ENCODE measurements at places on chromosomes 7 and 10. TPM values are rescaled to one million over a fixed set of nuclear protein-coding genes. Genes with fewer than 3 reads are reported as not detected.
A peak's percentile ranks its signal among the peaks of the same experiment; 100 is the strongest.

- H3K27me3 ChIP-seq, result no peaks in the 10 kb centered on the region
- H3K36me3 ChIP-seq, result peaks cover 94% of the 10 kb centered on the region
- H3K4me3 ChIP-seq, result no peak overlapping the region
- H3K4me1 ChIP-seq, result no peaks in the 10 kb centered on the region
These were observed 26.1 kb downstream of the WAC start for GRCh38 chr10:28558923-28559508.

The TMEM130 gene
- total RNA-seq, result not detected

DNA sequence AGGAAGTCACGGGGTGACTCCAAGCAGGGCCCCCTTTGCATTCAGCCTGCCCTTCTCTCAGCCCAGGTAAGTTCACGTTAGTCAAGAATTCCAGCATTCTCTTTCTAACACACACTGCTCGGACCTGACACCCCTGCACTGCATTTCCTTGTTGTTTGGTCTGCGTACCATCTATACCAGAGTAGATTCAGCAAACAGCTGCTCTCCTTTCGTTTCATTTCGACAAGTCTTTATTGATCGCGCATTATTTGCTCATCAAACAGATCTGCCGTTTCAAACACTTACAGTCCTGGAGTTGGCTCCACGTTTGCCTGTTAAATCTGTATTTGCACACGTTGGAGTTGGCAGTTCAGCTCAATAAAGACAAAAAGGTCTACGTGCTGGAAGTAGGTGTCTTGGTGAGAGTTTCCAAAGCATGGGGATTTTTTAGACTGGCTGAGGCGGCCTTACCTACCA lies 495.1 kb downstream of the RPS24 start:
- H3K27ac ChIP-seq, result no peak overlapping the region
- H3K36me3 ChIP-seq, result no peaks in the 10 kb centered on the region
- no peaks in the 10 kb centered on the region for H3K4me1 ChIP-seq
- H3K4me3 ChIP-seq, result no peak overlapping the region
- no peak for DNase-seq

DNA sequence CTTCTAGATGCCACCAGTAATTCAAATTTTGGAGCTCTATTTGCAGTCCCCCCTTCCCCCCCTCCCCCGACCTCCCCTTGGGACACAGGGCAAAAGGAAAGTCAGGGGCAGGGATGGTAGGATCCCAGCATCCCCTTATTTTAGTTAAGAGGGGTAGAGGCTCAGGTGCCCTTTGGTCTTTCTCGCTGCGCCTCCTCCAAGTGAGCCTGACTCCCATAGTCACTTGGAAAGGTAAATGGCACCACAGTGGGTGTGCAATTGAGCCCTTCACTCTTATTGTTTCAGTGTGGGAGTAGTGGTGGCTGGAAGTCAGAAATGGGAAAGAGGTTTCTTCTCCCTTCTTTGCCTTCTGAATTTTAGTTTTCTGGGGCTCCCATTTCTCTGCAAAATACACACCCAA lies 8.2 kb upstream of the FEZF1 start:
- H3K4me3 ChIP-seq, result no peak overlapping the region
- peaks cover 28% of the 10 kb centered on the region for H3K27me3 ChIP-seq
- H3K36me3 ChIP-seq, result no peaks in the 10 kb centered on the region
- H3K27ac ChIP-seq, result no peak overlapping the region

The CCL24 gene
- total RNA-seq, result not detected

The FAM204A gene
- 50.3 TPM for total RNA-seq

GRCh38 chr7:127258111-127258510 lies 5.4 kb upstream of the GRM8 start:
- peaks cover 15% of the 10 kb centered on the region for H3K27me3 ChIP-seq
- H3K27ac ChIP-seq, result no peak overlapping the region
- 0 out of 2 replicates have a peak, but pooled peaks cover 2% of the 10 kb centered on the region for H3K4me1 ChIP-seq
- H3K36me3 ChIP-seq, result no peaks in the 10 kb centered on the region
- H3K4me3 ChIP-seq, result no peak overlapping the region

DNA sequence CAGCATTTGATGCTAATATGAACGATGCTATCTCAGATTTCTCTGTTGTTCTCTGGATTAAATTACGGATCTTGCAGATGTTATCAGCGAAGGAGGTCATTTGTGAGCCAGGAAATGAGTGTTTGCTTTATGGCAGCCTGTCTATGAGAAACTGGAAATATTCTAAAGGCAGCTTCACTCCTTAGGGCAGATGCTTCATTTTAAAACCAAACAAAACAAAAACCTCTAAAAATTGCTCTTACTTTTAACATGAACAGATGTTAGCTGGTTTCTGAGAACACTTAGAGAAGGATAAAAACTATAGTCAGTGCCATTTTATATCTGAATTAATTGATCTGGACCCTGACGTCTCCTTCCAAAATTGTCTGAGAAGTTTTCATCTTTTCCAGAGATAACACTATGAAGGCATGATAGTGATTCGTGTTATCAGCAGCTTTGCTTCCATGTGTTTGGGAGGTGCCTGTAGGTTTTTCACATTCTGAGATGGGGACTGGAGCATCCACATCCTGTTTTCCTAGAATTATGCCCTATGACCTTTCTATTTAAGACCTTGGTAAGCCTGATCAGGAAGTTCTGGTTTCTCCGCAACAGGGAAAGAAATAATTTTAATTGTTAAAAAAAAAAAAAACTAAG lies 53.1 kb downstream of the CPED1 start:
- no peak overlapping the region for H3K27ac ChIP-seq
- no peak for DNase-seq
- H3K36me3 ChIP-seq, result no peaks in the 10 kb centered on the region
- no peaks in the 10 kb centered on the region for H3K27me3 ChIP-seq
- no peak overlapping the region for H3K4me3 ChIP-seq

- no peaks in the 10 kb centered on the region for H3K36me3 ChIP-seq
- no peak for DNase-seq
- no peaks in the 10 kb centered on the region for H3K27me3 ChIP-seq
- no peaks in the 10 kb centered on the region for H3K4me1 ChIP-seq
- H3K27ac ChIP-seq, result no peak overlapping the region
These were observed 268.2 kb downstream of the PTEN start for GRCh38 chr10:88131511-88132139.

The SPDYE2 gene
- not detected for total RNA-seq

The ZNF398 gene
- total RNA-seq, result 16.4 TPM

The MMRN2 gene
- total RNA-seq, result 1.6 TPM

DNA sequence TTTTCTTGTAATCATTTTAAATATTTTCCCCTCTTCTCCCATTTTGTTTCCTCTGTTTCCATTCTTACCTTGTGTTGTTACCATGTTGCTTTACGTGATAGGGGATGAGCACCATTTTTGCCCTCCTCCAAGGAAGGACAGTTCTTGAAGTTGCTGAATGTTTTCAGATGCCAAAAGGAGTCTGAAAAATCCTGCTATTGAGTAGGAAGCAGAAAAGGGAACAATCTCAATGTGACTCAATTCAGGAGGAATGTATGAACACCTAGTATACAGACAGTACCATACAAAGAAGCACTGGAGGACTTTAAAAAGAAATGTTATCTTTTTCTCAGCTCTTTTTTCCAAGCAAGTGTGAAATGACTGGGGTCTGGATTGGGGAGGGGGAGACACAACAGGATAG lies 5.1 kb upstream of the NAMPT start:
- H3K4me1 ChIP-seq, result no peaks in the 10 kb centered on the region
- no peak overlapping the region for H3K4me3 ChIP-seq
- peaks cover 6% of the 10 kb centered on the region for H3K27me3 ChIP-seq
- H3K27ac ChIP-seq, result no peak overlapping the region
- no peak for DNase-seq

GRCh38 chr7:20217193-20217948 lies at the start of gene MACC1:
Gene MACC1, minus strand, starts transcription at chr7:20217384. Its CDS starts 55,522 bp downstream, at chr7:20161862.
- peak within 1 kb of the TSS; percentile 99 for H3K27ac ChIP-seq
- H3K4me1 ChIP-seq, result peaks cover 43% of the 10 kb centered on the region
- no peaks in the 10 kb centered on the region for H3K36me3 ChIP-seq
- no peaks in the 10 kb centered on the region for H3K27me3 ChIP-seq
- no peak for DNase-seq

DNA sequence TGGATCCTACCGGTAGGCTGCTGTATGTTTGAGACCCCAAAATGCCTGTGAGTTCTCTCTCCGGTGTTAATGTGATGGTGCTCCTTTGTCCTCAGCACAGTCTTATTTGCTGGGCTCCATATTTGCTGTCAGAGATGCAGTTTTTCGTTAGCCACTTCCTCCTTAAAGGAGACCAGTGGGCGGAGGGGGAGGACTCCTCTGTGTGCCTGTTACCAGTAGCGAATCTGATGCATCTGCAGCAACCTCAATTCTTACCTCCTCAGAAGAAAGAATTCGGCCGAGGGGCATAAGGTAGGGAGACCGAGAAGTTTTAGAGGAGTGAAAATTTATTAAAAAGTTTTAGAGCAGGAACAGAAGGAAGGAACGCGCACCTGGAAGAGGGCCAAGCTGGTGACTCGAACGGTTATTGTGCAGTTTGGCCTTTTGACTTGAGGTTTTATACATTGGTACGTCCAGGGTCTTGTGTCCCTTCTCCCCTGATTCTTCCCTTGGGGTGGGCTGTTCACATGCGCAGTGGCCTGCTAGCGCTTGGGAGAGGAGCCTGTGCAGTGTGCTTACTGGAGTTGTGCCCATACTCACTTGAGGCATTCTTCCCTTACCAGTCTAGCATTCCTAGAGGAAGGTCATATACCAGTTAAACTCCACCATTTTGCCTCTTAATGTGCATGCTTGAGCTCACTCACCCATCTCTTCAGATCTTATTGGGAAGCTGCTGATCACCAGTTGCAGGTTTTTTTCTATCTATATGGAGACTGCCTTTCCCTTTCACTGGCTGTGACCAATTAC lies 49.5 kb downstream of the GNAI1 start:
- no peaks in the 10 kb centered on the region for H3K36me3 ChIP-seq
- H3K27ac ChIP-seq, result no peak overlapping the region
- no peaks in the 10 kb centered on the region for H3K27me3 ChIP-seq
- no peak overlapping the region for H3K4me3 ChIP-seq
- H3K4me1 ChIP-seq, result no peaks in the 10 kb centered on the region
- no peak for DNase-seq

The TMEM26 gene
- total RNA-seq, result not detected

DNA sequence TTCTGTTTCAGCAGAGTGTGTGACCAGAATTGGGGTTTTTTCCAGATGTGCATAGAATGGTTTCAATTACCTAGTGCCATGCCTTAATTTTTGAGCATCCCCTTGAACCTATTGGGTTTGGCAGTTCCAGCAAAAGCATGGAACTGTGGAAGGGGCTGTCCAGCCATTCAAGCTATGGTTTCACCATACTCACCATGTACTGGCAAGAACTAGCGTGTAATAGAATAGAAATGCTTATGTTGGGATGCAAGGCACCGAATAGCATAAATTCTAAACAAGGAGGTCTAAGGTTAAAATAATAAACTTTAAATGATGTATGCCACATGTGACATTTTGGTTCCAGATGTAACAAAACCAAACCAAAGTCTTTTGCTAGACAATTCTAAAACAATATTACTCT lies 91.4 kb downstream of the MTERF1 start:
- H3K4me3 ChIP-seq, result no peak overlapping the region
- no peaks in the 10 kb centered on the region for H3K36me3 ChIP-seq
- H3K27me3 ChIP-seq, result no peaks in the 10 kb centered on the region
- no peaks in the 10 kb centered on the region for H3K4me1 ChIP-seq
- DNase-seq, result peak; percentile 13

DNA sequence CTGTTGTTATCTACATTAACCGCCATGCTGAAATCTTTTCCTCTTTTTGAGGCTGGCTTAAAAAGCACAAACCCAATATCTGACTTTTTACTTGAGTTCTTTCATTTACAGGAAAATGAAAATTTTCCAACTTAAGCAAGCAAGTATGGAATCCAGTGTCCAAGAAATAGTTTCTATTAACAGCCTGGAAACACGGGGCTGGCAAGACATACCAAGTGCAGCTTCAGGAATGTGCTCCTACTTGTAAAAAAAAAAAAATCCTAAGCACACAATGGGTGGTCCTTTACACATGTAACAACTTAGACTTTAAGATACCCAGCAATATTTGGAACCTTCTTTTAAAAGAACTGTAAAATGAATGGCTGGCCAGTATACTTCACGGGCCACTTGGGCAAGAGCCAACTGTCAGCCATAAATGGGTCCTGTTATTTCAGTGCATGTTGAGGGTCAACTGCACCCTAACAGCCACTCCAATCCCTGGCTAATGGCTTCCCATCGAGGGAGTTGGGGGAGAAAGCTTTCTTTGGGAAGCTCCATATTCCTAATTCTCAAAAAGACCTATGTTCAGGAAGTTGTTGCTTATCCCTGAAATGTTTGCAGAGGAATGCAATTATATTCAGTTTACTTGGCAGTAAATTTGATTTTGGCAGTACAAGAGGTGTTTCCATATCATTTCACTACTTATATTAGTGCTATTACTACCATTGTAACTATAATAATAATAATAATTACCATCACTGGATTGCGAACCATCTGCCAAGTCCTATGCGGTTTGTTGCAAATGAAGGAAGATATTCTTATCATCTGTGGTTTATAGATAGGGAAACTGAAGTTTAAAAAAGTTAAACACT lies 236.4 kb upstream of the TMEM72 start:
- no peak overlapping the region for H3K4me3 ChIP-seq
- H3K27ac ChIP-seq, result no peak overlapping the region
- H3K4me1 ChIP-seq, result no peaks in the 10 kb centered on the region
- no peaks in the 10 kb centered on the region for H3K36me3 ChIP-seq
- H3K27me3 ChIP-seq, result no peaks in the 10 kb centered on the region
- DNase-seq, result no peak

DNA sequence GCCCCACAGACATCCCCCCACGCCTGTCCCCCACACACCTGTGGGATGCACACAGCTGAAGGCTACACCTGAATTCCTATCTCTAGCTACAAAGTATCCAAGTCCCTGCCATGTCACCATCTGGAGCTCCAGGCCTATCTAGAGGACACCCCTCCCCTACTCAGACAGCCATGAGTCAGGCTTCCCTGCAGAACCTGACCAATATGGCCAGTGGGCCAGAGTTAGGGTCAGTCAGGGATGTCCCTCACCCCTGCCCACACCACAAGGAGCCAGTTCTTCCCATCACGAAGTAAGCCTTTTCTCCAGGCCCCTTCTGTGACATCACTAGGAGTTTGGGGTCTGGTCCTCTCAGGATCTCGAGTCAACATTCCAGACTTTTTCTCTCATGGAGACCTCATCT lies 10.6 kb upstream of the SLC18A3 start:
- H3K4me3 ChIP-seq, result no peak overlapping the region
- H3K27me3 ChIP-seq, result peaks cover 4% of the 10 kb centered on the region
- no peak overlapping the region for H3K27ac ChIP-seq
- H3K4me1 ChIP-seq, result no peaks in the 10 kb centered on the region
- no peak for DNase-seq

- DNase-seq, result no peak
- no peaks in the 10 kb centered on the region for H3K27me3 ChIP-seq
- 0 out of 2 replicates have a peak, but pooled peaks cover 3% of the 10 kb centered on the region for H3K4me1 ChIP-seq
- H3K27ac ChIP-seq, result no peak overlapping the region
These were observed 356.9 kb upstream of the GALNT17 start for GRCh38 chr7:70774950-70775527.

DNA sequence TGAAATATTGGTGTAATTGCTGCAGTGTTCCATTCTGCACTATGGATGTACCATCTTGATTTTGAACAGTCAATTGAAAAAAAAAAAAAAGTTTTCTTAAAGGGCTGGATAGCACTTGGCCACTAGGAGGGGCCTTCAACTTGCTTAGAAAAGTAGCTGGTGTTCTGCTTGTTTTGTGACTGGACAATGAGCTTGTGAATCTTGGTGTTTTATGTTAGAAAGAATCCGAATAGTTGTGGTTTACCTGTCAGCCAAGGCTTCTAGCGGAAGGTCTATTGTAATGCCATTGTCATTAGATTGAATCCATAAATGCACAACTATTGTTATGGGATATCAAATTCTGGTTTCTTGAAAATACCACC lies 77.1 kb downstream of the BMPER start:
- H3K4me1 ChIP-seq, result no peaks in the 10 kb centered on the region
- no peaks in the 10 kb centered on the region for H3K27me3 ChIP-seq
- H3K27ac ChIP-seq, result no peak overlapping the region
- H3K4me3 ChIP-seq, result no peak overlapping the region
- no peak for DNase-seq

The IGF2BP3 gene
- total RNA-seq, result 120 TPM
